Activated CD4-positive, alpha-beta T cell treated with anti-CD3 and anti-CD28 coated beads, Interleukin-2, amount 50 U/mL, for 1 hour (primary cell): ENCODE measurements at places on chromosomes 6 and 20.

- no peak for DNase-seq
Observed at GRCh38 chr6:151551223-151551857, 57.5 kb downstream of the CCDC170 start.

GRCh38 chr6:167925026-167925425, 72.4 kb upstream of the KIF25 start:
- DNase-seq, result no peak

DNA sequence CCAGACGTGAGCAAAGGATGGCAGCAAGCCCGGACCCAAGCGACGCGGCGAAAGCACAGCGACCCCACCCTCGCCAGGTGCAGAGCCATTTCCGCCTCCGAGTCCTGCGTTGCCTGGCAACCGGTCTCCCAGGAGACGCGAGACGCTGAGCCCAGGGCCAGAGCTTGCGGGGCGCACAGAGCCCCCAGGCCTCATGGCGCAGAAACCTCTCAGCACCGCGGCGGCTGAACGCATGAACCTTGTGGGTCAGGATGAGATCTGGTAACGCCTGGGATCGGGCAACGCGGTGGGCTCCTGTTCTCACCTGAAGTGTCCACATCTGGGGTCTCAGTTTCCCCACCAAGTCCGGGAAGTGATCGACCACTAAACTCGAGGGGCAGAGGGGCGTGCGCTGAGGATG, 77.7 kb downstream of the ANKRD60 start:
- no peak for DNase-seq

- DNase-seq, result no peak
Observed at GRCh38 chr6:42211726-42212125, 5.9 kb downstream of the MRPS10 start.

GRCh38 chr20:17666481-17666880, 15.6 kb downstream of the RRBP1 start:
- DNase-seq, result no peak

DNA sequence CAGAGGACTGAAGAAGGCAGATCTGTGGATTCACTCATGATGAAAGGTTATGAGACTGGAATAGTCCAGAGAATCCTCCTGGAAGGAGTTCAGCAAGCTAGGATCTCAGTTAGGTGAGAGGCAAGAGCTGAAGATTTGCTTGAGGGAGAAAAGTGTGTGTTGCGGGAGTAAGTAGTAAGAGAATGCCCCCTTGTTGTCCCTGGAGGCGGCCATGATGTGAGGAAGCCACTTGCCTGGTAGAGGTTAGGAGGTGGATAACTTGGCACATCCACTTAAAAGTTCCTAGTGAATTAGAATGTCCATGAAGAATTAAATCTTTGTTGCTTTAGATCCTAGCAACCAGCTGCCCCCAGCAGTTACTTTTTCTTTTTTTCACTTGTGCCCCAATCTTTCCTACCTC, 162.5 kb downstream of the MMS22L start:
- DNase-seq, result no peak

GRCh38 chr6:16660157-16660497, 101.1 kb downstream of the ATXN1 start:
- DNase-seq, result no peak

DNA sequence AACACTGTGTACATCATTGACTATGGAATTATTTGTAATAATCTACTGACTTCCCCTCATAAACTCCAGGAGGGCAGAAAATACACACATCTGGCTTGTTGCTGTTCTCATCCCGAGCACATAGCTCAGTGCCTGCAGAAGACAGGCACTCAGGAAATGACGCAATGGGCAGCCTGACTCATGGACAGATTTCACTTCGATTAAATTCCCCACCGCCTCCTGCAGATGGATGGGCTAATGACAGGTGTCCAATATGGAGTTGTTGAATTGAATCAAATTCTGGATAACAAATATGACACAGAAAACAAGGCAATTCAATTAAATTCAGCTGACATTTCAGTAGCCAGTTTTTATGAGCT, 9.1 kb downstream of the ANKRD60 start:
- DNase-seq, result no peak

DNA sequence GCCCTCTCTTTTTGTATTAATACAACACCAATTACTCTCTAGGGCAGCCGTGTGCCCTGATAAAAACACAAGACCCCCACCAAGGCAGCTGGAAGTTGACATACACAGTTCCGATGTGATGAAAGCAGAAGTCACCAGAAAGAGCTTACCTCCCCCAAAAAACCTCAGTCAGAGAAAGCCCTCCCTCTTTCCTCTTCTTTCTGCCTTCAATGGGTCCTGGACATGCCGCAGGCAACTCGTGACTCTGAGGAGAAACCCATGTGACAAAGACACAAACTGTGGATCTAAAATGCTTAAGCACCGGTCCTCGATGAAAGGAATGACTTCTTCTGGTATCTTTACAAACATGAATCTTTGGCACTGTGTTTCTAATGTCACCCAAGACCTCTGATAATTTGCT, 117.7 kb upstream of the CCDC28A start:
- DNase-seq, result no peak

GRCh38 chr6:155077784-155078183, 82.7 kb downstream of the TIAM2 start:
- no peak for DNase-seq

DNA sequence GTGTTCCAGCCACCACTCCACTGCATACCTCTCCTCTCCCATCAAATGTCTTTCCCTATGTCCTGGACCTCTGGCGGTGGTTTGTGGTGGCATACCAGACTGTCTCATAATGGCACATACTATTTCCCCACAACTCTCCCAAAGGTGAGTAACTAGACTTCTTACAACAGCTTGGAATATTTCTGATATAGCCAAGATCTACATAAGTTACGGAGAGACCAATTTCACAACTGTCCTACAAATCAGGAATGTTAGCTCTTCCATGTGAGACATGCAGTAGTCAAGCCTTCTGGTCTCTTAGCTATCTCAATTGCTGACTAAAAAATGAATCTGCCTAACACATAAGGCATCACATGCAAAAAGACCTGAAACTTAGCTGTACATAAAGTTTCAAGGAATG, 588.9 kb downstream of the RNF144B start:
- DNase-seq, result no peak

DNA sequence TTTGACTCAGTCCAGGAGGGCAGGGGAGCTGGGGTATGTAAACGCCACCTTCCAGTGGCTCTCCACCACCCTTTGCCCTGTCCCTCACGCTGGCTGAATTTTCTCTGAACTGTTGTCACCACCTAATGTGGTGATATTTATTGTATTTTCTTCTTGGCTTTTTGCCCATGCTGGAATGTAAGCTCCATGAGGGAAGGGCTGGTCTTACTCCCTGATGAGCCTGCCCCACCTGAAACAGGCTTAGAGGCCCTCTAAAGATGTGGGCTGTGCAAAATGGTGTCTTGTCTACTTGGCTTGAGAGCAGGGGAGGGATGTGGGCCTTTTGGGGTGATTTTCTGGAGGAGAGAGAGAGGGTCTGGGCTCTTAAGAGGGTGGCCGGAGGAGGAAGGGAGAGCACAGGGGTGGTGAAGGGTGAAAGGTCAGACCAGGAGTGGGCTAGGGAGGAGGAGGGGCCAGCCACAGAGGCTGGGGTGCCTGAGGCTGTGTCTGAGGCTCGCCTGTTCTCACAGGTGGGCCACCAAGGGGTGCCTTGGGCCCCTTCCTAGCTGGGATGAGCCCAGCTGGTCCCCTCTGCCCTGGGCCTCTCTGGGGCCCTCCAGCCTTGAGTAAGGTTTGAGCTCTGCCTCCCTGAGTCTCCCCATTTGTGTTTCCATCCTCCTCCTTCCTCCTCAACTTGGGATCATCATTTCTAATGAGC, 37.3 kb downstream of the SPDEF start:
- no peak for DNase-seq

DNA sequence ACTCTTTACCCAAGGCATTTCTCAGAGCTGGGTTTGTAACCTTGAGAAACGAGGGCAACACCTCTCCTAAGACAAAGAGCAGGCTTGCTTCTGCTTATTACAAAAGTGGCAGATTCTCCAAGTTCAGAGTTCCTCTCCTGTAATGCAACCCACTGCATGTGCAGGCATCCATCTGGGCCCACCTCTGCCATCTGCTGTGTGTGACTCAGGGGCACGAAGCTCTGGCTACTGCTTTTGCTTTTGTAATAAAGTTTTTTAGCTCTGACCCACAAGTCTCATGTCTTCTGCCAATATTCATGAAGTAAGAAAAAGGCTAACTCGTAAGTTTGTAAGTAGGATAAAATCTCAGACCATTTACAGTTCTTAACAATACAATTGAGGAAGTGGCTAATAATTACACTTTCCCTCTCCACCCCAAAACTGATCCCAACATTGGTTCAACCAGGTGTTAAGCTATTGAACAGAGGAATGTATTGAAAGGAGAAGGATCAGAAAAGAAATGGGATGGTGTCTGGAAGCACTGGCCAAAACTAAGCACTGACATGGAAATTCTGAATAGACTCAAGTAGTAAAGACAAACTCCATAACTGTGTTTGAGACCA, 51.7 kb upstream of the SMLR1 start:
- DNase-seq, result no peak

DNA sequence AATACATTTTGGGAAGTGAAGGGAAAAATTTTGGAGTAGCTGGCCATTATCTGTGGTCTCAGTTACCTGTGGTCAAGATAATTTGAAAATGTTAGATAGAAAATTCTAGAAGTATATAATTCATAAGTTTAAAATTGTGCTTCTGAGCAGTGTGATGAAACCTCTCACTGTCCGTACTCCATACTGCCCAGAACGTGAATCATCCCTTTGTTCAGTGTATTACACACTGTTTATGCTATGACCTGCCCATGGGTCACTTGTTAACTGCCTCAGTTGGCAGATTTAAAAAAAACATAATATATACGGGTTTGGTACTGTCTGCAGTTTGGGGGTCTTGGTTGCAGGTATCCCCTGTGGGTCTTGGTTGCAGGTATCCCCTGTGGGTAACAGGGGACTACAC, 4.1 kb upstream of the CALHM5 start:
- DNase-seq, result no peak

GRCh38 chr6:79571030-79571367, 33.8 kb upstream of the LCA5 start:
- no peak for DNase-seq

- DNase-seq, result no peak
Observed at GRCh38 chr20:37867289-37868195, 35.4 kb upstream of the VSTM2L start.
